ENCODE measurements at places on chromosomes 3 and 15. TPM values are rescaled to one million over a fixed set of nuclear protein-coding genes. Genes with fewer than 3 reads are reported as not detected.

Gene CAMK1
- 35.7 TPM for total RNA-seq

Gene MOBP
- total RNA-seq = not detected

Gene SPSB4
- not detected for total RNA-seq

Gene CAND2
- total RNA-seq = 0.53 TPM

Gene MKRN2
- 21.0 TPM for total RNA-seq

Gene DLEC1
- total RNA-seq = 0.60 TPM

Gene SOX14
- not detected for total RNA-seq

Gene TADA3
- total RNA-seq = 85.6 TPM

Gene OIP5
- total RNA-seq = 22.8 TPM

Gene THRB
- total RNA-seq = not detected

Gene CADPS
- total RNA-seq = not detected

Gene RPS17
- total RNA-seq = 1,755 TPM

Gene PIERCE2
- not detected for total RNA-seq

Gene PPCDC
- 29.1 TPM for total RNA-seq

Gene CD200R1
- 7.8 TPM for total RNA-seq

Gene CTXN2
- not detected for total RNA-seq

Gene CAMK2N2
- total RNA-seq = not detected

Gene RLBP1
- not detected for total RNA-seq

Gene C3orf49
- total RNA-seq = not detected

Gene LZTFL1
- total RNA-seq = 6.7 TPM

Gene RAD18
- 40.2 TPM for total RNA-seq

Gene WNT7A
- not detected for total RNA-seq

Gene LARP6
- total RNA-seq = not detected

Gene ZNF774
- 1.6 TPM for total RNA-seq

Gene GOLGA6L6
- not detected for total RNA-seq

Gene CPLX3
- not detected for total RNA-seq

Gene GABRB3
- total RNA-seq = 0.13 TPM

Gene ARMC8
- 53.2 TPM for total RNA-seq

Gene RIOX2
- 25.0 TPM for total RNA-seq

Gene WDR76
- 87.0 TPM for total RNA-seq

Gene CRYGS
- total RNA-seq = 4.6 TPM

Gene C3orf22
- total RNA-seq = not detected

Gene GREM1
- not detected for total RNA-seq

Gene TGM5
- total RNA-seq = 0.37 TPM

Gene GOLGA6L10
- total RNA-seq = 0.83 TPM

Gene APOD
- total RNA-seq = not detected

Gene PPP1R14D
- not detected for total RNA-seq

Gene NIPA2
- total RNA-seq = 59.5 TPM

Gene ACKR4
- total RNA-seq = not detected

Gene KBTBD8
- 12.9 TPM for total RNA-seq

Gene SAXO2
- total RNA-seq = 2.0 TPM

Gene RASGRF1
- total RNA-seq = not detected

Gene IGF2BP2
- total RNA-seq = 0.32 TPM
